ENCODE measurements at places on chromosomes 3 and 15.

DNA sequence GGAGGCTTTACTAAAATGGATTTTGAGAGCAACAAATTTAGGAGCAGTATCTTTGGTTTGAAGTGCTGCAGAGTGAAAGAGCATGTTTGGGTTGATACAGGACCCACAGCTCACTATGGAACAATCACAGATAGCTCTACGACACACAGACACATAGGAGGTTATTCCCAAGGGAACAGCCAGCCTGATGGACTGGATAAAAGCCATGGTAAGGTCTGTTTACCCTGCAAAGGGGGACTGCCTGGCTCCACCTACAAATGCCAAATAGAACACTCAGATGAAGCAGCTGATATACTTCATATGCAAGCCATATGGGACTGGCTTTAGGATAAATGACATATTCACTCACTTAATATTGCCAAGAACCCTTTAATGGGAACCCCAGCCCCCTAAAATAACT is 75.4 kb downstream of the CDC25A start:
- no peak for DNase-seq

DNA sequence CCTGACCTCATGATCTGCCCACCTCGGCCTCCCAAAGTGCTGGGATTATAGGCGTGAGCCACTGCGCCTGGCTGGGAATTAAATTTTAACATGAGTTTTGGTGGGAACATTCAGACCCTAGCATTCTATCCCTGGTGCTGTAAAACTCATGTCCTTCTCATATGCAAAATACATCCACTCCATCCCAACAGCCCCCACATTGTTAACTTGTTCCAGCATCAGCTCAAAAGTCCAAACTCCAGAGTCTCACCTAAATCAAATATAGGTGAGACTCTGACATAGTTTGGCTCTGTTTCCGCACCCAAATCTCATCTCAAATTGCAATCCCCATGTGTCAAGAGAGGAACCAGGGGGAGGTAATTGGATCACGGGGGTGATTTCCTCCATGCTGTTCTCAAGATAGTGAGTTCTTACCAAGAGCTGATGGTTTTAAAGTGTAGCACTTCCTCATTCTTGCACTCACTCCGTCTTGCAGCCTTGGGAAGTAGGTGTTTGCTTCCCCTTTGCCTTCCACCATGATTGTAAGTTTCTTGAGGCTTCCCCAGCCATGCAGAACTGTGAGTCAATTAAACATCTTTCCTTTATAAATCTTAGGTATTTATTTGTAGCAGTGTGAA is 96.2 kb upstream of the PLCL2 start:
- no peak for DNase-seq

DNA sequence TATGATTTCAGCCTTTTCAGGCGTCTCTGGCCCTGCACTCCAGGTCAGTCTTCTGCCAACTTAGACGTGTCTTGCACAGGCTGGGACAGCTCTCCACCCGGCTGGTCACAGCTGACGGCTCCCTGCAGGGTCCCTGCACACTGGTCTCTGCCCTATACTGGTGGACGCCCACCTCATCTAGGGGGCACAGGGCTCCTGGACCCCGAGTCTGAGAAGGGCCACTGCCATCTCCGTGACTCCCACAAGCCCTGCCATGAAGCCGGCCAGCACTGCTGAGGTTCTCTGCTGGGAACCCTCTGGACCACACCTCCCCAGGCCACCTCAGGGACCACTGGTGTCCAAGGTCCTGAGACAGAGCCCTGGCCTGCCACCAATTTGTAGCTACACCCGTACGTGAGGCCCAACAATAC is 40.5 kb downstream of the CYFIP1 start:
- DNase-seq: no peak

- no peak for DNase-seq
These were observed 108.3 kb upstream of the WNT5A start for GRCh38 chr3:55595420-55595819.

DNA sequence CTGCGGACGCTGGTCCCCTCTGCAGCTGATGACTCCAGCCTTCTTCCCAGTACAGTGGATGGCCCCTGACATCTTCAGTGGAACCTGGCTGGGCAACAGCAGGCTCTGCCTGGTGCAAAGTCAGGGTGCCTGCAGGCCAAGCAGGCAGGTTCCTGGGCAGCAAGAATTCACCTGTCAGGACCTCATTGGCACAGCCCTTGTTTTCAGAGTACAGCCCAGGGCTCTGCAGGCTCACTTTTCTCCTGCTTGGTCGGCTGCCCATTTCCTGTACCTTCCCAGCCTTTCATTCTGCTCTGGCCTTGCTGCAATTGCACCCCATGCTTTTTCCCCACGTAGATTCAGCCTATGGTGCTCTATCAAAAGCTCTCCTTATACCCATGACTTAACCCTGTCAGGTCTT is 56.0 kb downstream of the LRTM1 start:
- DNase-seq: no peak

- DNase-seq: no peak
These were observed 31.0 kb downstream of the ANP32A start for GRCh38 chr15:68789534-68790241.

GRCh38 chr15:73560501-73561117 is 72.6 kb downstream of the NPTN start:
- peak; percentile 20 for DNase-seq

All from GM06990 (cell line).